Dorsolateral prefrontal cortex (tissue), 122 donors: ENCODE measurements at places on chromosomes 13 and 19.

- no peak for DNase-seq
These were observed 10.5 kb downstream of the PEX11G start for GRCh38 chr19:7478173-7478842.

DNA sequence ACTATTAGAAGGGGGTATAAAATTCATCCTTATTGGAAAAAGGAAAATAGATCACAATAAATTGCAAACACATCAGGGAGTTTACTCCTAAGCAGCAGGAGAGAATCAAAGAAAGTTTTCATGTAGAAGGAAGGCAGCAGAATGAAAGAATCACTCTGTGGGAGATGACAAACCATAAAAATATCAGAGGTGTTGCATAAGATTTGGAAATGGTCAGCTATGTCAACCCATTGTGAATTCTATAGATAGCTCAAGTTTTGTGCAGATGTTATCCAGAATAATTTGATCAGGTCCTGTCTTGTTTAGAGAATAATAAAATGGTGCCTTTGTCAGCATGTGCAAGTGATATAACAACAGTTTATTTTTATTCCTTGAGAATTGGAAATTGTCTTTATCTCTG, 622.4 kb downstream of the DCT start:
- no peak for DNase-seq

GRCh38 chr13:53012707-53013106, 15.9 kb upstream of the OLFM4 start:
- no peak for DNase-seq

- DNase-seq: no peak
These were observed 8.9 kb upstream of the ELF1 start for GRCh38 chr13:41028051-41028450.

DNA sequence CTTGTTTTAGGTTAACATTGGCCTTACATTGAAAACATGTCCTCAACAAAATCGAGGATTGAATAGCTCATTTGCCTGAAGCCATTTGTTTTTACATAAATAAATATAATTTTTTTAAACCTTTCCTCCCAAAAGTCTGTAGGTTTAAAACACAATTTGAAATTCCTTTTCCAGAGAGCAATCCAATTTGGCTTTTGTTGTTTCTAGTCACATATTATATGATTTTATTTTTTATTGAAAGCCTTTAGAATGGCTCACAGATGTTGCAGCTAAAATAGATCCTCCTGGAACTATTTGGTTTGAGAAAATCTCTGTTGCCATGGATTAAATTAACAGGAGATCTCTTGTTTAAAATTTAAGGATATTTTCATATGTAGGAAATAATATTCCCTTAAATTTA, 512.6 kb downstream of the KLF5 start:
- DNase-seq: no peak

DNA sequence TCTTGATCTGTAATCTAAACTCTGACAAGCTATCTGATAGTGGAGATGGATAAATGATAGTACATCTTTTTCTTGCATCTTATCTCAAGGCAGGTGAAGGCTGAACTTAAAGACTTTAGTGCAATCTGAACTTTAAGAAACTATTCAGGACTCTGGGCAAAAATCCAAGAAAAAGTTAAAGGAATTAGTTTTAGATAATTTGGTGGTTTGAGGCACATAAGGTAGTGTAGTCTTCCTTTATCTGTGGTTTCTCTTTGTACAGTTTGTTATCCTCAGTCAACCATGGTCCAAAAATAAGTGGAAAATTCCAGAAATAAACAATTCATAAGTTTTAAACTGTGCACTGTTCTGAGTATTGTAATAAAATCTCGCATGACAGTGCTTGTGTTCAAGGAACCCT, 172.9 kb downstream of the UGGT2 start:
- DNase-seq: no peak

DNA sequence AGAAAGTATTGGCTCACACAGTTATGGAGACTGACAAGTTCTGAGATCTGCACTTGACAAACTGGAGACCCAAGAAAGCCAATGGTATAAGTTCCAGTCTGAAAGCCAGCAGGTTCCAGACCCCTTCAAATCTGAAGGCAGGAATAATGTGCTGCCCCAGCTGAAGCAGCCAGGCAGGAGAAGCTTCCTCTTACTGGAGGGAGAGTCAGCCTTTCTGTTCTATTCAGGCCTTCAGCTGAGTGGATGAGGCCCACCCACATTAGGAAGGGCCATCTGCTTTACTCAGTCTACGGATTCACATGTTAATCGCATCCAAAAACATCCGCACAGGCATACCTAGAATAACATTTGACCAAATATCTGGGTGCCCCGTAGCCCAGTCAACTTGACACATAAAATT, 8.2 kb upstream of the VWA8 start:
- no peak for DNase-seq

DNA sequence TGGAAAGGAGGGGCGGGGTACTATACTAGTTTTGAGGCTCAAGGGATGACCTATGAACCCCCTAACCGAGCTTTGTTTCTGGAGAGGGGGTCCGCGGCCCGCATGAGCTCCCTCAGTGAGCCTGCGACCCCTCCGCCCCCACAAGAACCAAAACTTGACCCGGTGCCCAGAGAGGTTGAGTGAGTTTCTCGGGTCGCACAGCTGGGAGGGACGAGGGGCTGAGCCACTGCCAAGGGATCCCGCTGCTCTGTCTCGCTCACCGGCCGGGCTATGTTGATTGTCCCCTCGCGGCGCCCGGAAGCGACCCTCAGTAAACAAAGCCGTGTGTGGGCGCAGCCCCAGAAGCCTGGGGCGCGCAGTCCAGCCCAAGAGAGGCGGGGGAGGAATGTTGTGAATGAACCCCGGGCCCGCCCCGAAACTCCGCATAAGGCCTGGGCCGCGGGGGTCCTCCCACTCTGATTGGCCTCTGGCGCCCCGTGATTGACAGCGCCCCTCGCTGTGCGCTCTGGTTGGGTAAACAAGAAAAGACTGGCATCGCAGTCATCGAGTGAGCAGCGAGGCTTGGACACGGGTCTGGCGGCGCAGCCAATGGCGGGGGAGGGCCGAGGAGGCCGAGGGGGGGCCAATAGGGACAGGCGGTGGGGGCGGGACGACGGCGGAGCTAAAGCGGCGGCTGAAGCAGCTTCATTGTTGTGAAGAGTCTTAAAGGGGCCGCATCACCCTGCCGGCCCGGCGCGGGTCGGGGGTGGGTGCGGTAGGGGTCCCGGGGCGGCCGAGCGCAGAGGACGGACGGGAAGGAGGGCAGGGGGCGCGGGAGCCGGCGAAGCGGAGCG, at the start of gene ZSWIM4:
Gene ZSWIM4 (plus strand): TSS at position 687 of the 833 bp plus-strand sequence. CDS start 206 bp downstream, outside the sequence.
- DNase-seq: peak; percentile 98

DNA sequence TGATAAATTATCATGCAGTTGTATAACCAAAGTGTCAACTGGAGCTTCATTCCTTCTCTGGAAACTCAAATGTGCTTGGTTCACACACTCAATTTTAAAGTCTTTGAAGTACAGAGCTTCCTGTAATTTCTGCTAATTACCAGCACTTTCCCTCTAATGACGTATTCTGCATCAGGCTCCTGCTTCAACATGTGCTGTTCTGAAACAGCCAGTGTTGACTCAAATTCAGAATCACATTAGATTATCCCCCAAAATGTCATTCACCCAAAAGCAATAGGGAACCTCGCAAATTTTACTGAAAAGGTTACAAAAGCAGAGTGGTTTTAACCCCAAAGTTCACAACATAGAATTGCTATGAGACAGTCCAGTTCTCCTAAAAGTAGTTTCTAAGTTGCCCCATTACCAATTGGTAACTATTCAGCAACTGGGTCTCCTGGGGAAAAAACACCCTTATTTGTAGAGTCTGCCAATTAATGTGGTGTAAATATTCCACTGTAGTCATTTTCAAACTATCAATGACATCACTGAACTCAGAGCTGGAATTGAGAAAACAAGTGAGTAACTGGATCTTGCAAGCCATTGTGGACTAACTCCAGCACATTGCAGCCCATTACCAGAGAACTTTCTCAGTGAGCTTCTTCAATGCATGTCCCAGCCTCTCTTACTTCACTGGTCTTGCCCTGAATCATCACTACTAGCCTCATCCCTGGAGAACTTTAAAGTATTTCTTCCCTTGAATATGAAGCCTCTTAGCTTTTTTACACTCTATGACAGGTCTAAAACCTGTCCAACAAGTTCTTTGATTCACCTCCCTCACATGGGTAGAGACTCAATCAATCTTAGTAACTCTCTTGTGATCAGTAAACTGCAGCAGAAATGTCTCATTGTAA, 955.4 kb downstream of the EFNB2 start:
- no peak for DNase-seq

- DNase-seq: no peak
These were observed 58.2 kb downstream of the USP12 start for GRCh38 chr13:27113436-27113835.

- no peak for DNase-seq
These were observed 2104.9 kb downstream of the PCDH9 start for GRCh38 chr13:65125236-65125635.

DNA sequence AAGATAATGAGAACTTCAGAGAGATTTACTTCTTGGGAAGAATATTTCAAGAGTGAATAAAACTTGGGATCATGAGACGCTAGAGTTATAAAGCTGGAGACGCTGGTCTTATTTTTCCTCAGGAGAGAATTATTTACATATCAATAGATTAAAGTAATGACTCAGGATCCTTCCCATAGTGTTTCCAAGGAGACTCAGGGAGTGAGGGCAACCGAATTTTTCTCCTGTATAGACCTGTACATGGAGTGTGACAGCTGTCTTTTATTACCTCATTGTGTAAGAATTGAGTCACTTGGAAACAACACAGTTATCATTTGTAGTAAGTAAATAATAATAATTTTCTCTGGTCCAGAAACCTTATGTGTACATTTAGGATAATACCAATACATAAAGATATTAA, 1905.5 kb downstream of the OLFM4 start:
- no peak for DNase-seq

- DNase-seq: no peak
These were observed 28.4 kb downstream of the SAE1 start for GRCh38 chr19:47158879-47159503.

DNA sequence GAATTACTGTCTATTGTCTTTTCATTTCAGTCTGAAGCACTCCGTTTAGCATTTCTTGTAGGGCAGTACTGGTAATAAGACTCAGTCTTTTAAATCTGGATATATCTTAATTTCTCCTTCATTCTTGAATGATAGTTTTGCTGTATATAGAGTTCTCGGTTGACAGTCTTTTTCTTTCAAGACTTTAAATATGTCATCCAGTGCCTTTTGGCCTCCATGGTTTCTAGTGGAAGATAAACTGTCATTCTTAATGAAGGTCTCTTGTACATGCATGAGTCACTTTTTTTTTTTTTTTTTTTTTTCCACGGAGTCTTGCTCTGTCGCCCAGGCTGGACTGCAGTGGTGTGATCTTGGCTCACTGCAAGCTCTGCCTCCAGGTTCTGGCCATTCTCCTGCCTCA, 27.2 kb upstream of the ZDHHC20 start:
- DNase-seq: no peak

GRCh38 chr13:28286263-28286662, 147.9 kb downstream of the PAN3 start:
- DNase-seq: no peak

GRCh38 chr13:59962343-59962742, 201.4 kb downstream of the DIAPH3 start:
- DNase-seq: no peak

GRCh38 chr19:50695251-50696093, 24.1 kb downstream of the SHANK1 start:
- peak; percentile 63 for DNase-seq

DNA sequence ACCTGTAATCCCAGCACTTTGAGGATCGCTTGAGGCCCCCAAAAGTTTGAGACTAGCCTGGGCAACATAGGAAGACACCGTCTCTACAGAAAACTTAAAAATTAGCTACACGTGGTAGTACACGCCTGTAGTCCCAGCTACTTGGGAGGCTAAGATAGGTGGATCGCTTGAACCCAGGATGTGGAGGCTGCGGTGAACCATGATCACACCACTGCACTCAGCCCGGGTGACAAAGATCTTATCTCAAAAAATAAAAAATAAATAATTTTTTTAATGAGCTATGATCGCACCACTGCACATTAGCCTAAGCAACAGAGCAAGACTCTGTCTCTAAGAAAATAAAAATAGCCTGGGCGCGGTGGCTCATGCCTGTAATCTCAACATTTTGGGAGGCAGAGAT, 6.6 kb downstream of the RCBTB2 start:
- no peak for DNase-seq

- DNase-seq: no peak
These were observed 1.8 kb downstream of the LCP1 start for GRCh38 chr13:46179969-46180763.

GRCh38 chr13:92976657-92977056, 249.9 kb upstream of the GPC6 start:
- DNase-seq: no peak

DNA sequence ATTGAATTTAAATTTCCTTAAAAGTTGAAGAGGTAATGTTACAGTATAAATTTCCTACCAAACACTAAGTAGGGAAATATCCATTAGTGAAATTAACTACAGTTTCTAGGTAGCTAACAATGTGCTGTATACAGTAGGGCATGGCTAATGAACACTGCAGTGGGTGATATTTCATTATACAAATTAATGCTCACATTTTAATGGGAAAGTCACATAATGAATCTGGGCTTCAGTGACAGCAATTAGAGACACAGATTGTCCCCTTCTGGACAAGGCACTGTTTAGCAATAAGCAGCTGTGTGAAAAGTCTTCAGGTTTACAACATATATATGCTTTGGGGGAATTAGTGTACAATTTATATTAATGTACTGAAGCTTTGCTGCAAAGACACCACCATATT, 169.4 kb downstream of the ZNF536 start:
- DNase-seq: no peak

DNA sequence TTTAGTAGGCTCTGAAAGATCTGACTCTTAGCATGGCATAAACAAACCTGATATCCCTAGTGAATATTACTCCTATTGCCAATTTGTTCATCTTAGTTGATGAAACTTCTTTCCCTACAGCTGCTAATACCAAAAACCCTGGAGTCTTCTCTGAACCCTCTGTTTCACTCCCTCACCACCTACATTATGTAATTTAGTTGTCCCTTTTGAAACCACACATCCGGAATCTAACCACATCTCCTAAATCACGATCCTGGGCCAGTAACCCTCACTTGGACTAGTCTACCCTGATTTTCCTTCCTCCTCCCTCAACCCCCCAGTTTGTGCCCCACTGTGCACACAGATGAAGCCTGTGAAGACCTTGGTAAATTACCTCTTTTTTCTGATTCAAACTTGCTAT, 1.2 kb downstream of the ZNF256 start:
- DNase-seq: no peak

DNA sequence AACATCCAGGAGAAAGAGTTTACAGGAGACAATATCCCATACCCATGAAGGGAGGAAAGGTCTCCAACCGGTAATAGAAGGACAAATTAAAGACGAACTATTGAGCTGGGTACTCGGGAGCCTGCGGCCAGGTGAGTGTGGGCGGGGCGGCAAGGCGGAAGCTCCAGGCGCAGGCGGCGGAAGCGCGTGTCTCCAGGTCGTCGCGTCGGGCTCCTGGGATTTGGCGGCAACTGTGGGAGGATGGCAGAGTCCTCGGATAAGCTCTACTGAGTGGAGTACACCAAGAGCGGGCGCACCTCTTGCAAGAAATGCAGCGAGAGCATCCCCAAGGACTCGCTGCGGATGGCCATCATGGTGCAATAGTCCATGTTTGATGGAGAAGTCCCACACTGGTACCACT, 21.6 kb upstream of the ANKRD10 start:
- DNase-seq: no peak
